Stimulated activated CD4-positive, alpha-beta T cell treated with anti-CD3 and anti-CD28 coated beads, Interleukin-12 subunit alpha, Interleukin-12 subunit beta, amount 100 ng/mL, for 4 hours (primary cell): ENCODE measurements at places on chromosomes 12 and 14.

- no peak for DNase-seq
These were observed 48.7 kb upstream of the WSCD2 start for GRCh38 chr12:108080363-108080762.

GRCh38 chr12:64039281-64039871, 182.7 kb downstream of the KICS2 start:
- no peak for DNase-seq

- DNase-seq: peak; percentile 51
These were observed 838 bp upstream of the ERBB3 start for GRCh38 chr12:56078931-56079722.

DNA sequence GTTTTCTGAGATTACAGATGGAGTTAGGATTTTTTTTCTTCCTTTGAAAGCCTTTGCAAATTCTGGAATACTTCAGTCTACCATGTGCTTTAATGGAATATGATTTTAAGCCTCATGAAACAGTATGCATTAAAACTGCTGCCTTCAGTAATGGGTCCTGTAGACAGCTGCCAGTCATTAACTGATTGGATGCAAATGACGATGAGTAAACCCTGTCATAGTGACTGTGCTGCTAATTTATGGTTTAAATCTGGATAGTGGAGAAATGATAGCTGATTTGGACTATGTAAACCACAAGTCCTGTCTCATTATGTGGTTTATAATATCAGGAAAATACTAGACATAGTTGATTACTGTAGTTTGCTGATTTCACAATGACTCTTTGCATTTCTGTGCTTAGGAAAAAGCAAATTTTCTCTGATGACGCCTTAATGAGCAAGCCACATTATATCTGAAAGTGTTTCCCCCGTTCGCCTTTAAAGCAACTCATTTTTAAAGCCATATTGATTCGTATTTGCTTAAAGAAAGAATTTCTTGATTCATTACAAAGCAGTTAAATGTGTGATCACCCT, 217.6 kb downstream of the TMTC2 start:
- no peak for DNase-seq

DNA sequence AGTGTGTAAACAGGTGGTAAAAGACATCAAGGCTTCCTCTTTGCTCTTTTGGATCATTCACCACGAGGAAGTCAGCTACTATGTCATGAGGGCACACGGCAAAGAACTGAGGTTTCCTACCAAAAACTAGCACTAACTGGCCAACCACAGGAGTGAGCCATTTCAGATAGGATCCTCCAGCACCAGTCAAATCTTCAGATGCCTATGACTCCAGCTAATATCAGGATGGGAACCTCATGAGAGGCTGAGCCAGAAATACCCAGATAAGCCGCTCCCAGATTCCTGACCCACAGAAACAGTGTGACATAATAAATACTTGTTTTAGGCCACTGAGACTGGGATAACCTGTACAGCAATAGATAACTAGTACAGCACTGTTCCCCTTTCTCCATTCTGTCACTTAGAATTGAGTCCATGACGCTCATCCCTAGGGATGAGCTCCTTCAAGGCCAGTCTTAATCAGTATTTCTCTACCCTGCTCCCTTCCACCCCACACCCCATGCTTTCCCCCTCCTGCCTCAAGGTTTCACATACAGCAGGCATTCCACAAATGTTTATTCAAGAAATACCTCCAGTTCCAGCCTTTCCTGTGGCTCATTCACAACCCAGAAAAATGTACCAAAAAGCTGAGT, 68.4 kb downstream of the PPM1H start:
- DNase-seq: no peak

GRCh38 chr12:54352022-54352531, 12.2 kb downstream of the GPR84 start:
- peak; percentile 43 for DNase-seq
